ENCODE measurements at places on chromosomes 1 and 21. TPM values are rescaled to one million over a fixed set of nuclear protein-coding genes. Genes with fewer than 3 reads are reported as not detected.

DNA sequence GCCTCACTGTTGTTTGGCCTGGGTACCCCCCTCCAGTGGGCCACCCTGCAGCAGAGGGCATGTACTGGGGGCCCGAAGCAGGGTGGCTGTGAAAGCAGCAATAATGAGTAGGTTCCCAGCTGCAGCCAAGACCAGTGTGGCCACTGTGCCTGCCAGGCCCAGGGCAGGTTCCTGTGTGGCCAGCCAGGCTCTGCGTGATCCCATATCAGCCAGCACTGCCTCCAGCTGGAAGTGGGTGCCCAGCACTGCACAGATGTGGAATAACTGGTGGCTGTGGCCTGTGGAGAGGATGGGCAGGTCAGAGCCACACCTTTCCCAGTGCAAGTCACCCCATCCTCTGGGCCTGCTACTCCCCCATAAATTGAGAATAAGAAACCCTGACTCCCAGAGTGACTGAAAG, 2.1 kb downstream of the BGLAP start:
- DNase-seq: no peak
- no peaks in the 10 kb centered on the region for H3K27me3 ChIP-seq
- H3K4me1 ChIP-seq: peaks cover 27% of the 10 kb centered on the region

- peaks cover 51% of the 10 kb centered on the region for H3K36me3 ChIP-seq
- H3K4me3 ChIP-seq: no peak overlapping the region
- peaks cover 40% of the 10 kb centered on the region for H3K4me1 ChIP-seq
- peak overlapping the region; percentile 64 for H3K27ac ChIP-seq
- H3K27me3 ChIP-seq: no peaks in the 10 kb centered on the region
- no peak for DNase-seq
Measured at GRCh38 chr1:27418326-27419185, 26.1 kb downstream of the GPR3 start.

GRCh38 chr21:41537356-41537755, 29.4 kb upstream of the TMPRSS2 start:
- no peaks in the 10 kb centered on the region for H3K27me3 ChIP-seq
- peaks cover 5% of the 10 kb centered on the region for H3K4me1 ChIP-seq
- DNase-seq: no peak
- H3K4me3 ChIP-seq: no peak overlapping the region
- H3K36me3 ChIP-seq: no peaks in the 10 kb centered on the region
- H3K27ac ChIP-seq: no peak overlapping the region

DNA sequence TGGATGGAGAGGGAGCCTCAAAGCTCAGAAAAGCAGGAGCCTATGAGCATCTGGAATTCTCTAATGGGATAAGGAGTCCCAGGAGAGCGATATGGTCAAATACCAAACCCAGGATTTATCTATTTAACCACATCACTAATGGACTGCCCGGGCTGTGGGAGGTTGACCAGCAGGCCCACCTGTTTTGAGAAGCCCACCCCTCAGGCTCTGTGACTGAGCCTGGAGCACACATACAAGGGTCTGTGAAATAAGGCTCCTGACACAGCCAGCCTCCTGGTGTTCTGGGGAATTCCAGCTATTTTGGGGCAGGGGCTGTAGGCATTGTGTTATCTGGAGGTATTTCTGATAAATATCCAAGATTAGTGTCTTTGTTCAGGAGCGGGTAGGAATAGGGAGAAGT, 132.0 kb upstream of the C1orf21 start:
- no peak for DNase-seq
- no peak overlapping the region for H3K27ac ChIP-seq
- no peaks in the 10 kb centered on the region for H3K4me1 ChIP-seq
- H3K27me3 ChIP-seq: no peaks in the 10 kb centered on the region
- H3K36me3 ChIP-seq: no peaks in the 10 kb centered on the region
- H3K4me3 ChIP-seq: no peak overlapping the region

DNA sequence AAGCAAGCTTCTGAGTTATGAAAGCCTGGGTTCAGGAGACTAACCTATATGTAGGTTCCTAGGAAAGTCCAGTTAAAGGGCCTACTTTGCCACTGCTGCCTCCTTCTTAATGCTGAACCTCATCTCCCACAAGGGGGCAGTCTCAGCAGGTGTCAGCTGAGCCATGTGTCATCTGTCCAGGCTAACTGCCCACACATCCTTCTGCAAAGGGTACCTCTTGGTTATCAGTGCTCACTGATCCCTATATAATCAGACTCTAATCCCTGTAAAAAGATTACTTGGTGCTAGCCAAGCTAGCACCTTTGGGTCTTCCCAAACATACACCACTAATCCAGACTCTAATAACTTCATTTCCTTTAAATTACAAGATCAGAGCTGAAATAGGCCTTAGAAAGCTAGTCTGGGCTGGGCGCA, 9.0 kb downstream of the PRDX1 start:
- peak; percentile 73 for DNase-seq
- peaks cover 46% of the 10 kb centered on the region for H3K36me3 ChIP-seq
- H3K4me3 ChIP-seq: no peak overlapping the region

DNA sequence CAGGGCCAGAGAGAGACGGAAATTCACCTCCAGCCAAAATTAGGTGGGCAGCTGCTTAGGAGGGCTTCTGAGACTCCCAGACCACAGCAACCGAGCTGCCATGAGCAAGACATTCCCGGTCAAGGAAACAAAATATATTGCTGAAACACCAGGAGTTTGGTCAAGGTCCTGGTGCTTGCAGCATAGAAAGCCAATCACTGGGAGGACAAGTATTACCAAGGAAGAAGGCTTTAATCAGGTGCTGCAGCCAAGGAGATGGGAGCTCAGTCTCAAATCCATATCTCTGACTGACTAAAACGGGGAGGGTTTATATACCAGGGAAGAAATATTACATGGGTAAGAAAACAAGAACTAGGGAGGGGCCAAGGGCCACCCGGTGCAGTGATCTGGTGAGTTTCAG, 18.8 kb upstream of the TMEM125 start:
- no peaks in the 10 kb centered on the region for H3K4me1 ChIP-seq
- no peak overlapping the region for H3K4me3 ChIP-seq
- no peaks in the 10 kb centered on the region for H3K27me3 ChIP-seq
- no peaks in the 10 kb centered on the region for H3K36me3 ChIP-seq

GRCh38 chr21:26550326-26550725, 22.8 kb downstream of the CYYR1 start:
- no peaks in the 10 kb centered on the region for H3K27me3 ChIP-seq
- DNase-seq: no peak

DNA sequence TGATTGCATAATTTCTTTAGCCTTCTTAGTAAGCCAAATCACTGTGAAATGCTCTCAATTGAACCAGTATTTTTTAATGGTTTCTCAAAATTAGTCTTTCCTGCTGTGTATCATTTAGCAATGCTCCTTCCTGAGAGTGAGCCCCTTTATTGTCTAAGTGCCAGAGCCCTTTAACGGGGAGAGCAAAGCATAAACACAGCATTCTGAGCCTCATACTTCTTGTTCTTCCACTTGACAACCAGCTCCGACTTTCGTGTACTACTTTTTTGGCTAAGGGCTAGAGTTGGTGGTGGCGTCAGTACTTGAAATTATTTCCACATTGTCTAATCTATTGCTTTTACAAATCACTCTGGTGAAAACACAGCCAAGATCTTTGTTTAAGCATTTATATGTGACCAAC, 299.0 kb downstream of the TPR start:
- peak; percentile 21 for DNase-seq
- no peak overlapping the region for H3K27ac ChIP-seq
- H3K4me3 ChIP-seq: no peak overlapping the region

- peak; percentile 84 for DNase-seq
- peak overlapping the region; percentile 67 for H3K27ac ChIP-seq
- no peaks in the 10 kb centered on the region for H3K27me3 ChIP-seq
- H3K4me3 ChIP-seq: no peak overlapping the region
Measured at GRCh38 chr1:116243333-116244054, 129.6 kb upstream of the ATP1A1 start.

GRCh38 chr1:8848663-8849386, 29.7 kb downstream of the ENO1 start:
- H3K4me3 ChIP-seq: no peak overlapping the region
- peaks cover 19% of the 10 kb centered on the region for H3K4me1 ChIP-seq
- peak; percentile 94 for DNase-seq
- H3K36me3 ChIP-seq: no peaks in the 10 kb centered on the region
- H3K27me3 ChIP-seq: no peaks in the 10 kb centered on the region

GRCh38 chr1:232657426-232658005, 27.6 kb upstream of the SIPA1L2 start:
- H3K27ac ChIP-seq: no peak overlapping the region
- H3K36me3 ChIP-seq: no peaks in the 10 kb centered on the region
- H3K4me3 ChIP-seq: no peak overlapping the region
- no peak for DNase-seq
- no peaks in the 10 kb centered on the region for H3K4me1 ChIP-seq

GRCh38 chr1:89980605-89981004, 14.3 kb upstream of the ZNF326 start:
- no peaks in the 10 kb centered on the region for H3K27me3 ChIP-seq
- no peaks in the 10 kb centered on the region for H3K4me1 ChIP-seq
- no peak overlapping the region for H3K4me3 ChIP-seq
- no peak overlapping the region for H3K27ac ChIP-seq
- DNase-seq: no peak
- no peaks in the 10 kb centered on the region for H3K36me3 ChIP-seq

GRCh38 chr21:18716578-18717138, 313.1 kb upstream of the TMPRSS15 start:
- H3K27ac ChIP-seq: no peak overlapping the region
- no peaks in the 10 kb centered on the region for H3K36me3 ChIP-seq
- H3K27me3 ChIP-seq: no peaks in the 10 kb centered on the region
- no peaks in the 10 kb centered on the region for H3K4me1 ChIP-seq

GRCh38 chr1:208002672-208003071, 91.7 kb upstream of the CD34 start:
- H3K36me3 ChIP-seq: no peaks in the 10 kb centered on the region
- DNase-seq: no peak
- no peak overlapping the region for H3K4me3 ChIP-seq
- no peak overlapping the region for H3K27ac ChIP-seq
- no peaks in the 10 kb centered on the region for H3K4me1 ChIP-seq

- H3K27ac ChIP-seq: no peak overlapping the region
- H3K27me3 ChIP-seq: no peaks in the 10 kb centered on the region
- DNase-seq: no peak
- H3K36me3 ChIP-seq: no peaks in the 10 kb centered on the region
Measured at GRCh38 chr1:194062962-194063361, 876.5 kb upstream of the B3GALT2 start.

Gene SAMD11
- 1.8 TPM for total RNA-seq

Gene KDF1
- 23.3 TPM for total RNA-seq

Gene PLA2G2F
- total RNA-seq: not detected

Gene KCNE2
- not detected for total RNA-seq

Gene UMODL1
- total RNA-seq: not detected

All from upper lobe of left lung (tissue), 6 donors.